ENCODE measurements at places on chromosomes 13 and 19.

DNA sequence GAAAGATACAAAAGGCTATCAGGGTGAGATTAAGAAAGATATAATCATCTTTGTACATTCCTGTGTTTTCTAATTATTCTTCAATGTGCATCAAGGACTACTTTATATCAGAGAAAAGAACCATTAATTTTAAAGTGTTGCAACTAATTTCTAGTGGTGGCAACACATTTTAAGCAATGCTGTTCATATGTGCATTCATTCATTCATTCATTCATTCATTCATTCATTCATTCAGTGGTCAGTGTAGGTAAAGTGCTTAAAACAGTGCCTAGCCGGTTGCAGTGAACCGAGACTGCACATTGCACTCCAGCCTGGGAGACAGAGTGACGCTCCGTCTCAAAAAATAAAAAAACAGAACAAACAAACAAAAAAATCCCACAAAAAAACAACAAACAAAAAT, 155.7 kb upstream of the ZNF536 start:
- H3K4me1 ChIP-seq: no peaks in the 10 kb centered on the region
- H3K27ac ChIP-seq: no peak overlapping the region
- no peak overlapping the region for H3K4me3 ChIP-seq
- H3K36me3 ChIP-seq: no peaks in the 10 kb centered on the region
- DNase-seq: no peak
- H3K27me3 ChIP-seq: peaks cover 70% of the 10 kb centered on the region

DNA sequence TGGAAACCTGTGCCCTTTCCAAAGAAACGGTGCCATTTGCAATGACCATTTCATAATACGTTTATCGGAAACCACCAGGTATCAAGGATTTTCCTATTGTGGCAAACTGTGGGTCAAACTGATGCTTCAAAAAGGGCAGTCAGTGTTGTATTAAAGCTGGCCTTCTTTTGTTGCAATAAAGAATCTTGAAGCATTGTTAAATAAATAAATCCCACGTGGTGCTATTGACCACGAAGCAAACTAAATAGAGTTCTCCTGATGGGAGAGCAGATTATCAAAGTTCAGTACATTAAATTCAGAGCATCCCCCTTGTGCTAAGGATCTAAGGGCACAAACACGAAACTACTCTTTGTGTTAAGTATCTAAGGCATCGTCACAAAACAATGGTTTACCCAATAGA, 545.9 kb upstream of the MIR17HG start:
- DNase-seq: no peak
- H3K27me3 ChIP-seq: no peaks in the 10 kb centered on the region
- no peak overlapping the region for H3K27ac ChIP-seq
- no peak overlapping the region for H3K4me3 ChIP-seq
- H3K4me1 ChIP-seq: no peaks in the 10 kb centered on the region
- no peaks in the 10 kb centered on the region for H3K36me3 ChIP-seq

GRCh38 chr13:98768522-98768921, 16.1 kb upstream of the SLC15A1 start:
- H3K27me3 ChIP-seq: peaks cover 48% of the 10 kb centered on the region
- H3K4me1 ChIP-seq: no peaks in the 10 kb centered on the region
- H3K4me3 ChIP-seq: no peak overlapping the region
- H3K36me3 ChIP-seq: no peaks in the 10 kb centered on the region

DNA sequence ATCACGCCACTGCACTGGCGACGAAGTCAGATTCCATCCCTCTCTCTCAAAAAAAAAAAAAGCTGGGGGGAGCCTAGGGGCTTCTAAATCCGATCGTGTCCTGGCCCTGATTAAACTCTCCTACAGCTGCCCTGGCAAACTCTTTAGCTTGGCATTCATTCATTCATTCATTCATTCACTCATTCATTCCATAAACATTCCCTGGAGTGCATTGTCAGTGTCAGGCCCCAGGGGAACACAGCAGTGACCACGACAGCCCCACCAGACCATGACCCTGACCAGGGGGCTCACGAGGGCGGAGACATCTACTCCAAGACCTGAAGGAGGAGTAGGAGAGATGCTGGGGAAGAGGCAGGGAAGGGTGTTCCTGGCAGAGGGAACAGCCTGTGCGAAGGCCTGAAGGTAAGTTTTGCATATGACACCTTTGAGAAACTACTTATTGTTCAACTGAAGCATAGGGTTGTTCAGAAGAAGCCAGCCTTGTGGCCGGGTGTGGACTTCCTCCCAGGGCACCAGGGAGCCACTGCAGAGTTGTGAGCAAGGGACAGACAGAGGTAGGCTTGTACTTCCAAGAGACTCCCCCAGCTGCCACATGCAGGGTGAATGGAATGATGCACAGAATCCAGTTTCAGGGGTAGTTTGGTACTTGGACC, 24.5 kb downstream of the CEACAM16 start:
- no peak overlapping the region for H3K27ac ChIP-seq
- H3K4me1 ChIP-seq: peaks cover 20% of the 10 kb centered on the region
- DNase-seq: no peak
- H3K4me3 ChIP-seq: no peak overlapping the region
- H3K27me3 ChIP-seq: peaks cover 15% of the 10 kb centered on the region

- H3K27ac ChIP-seq: peak overlapping the region; percentile 56
- no peak for DNase-seq
- H3K4me1 ChIP-seq: peaks cover 30% of the 10 kb centered on the region
- no peaks in the 10 kb centered on the region for H3K27me3 ChIP-seq
- H3K4me3 ChIP-seq: no peak overlapping the region
These were observed 9.7 kb downstream of the CCDC97 start for GRCh38 chr19:41319500-41320184.

DNA sequence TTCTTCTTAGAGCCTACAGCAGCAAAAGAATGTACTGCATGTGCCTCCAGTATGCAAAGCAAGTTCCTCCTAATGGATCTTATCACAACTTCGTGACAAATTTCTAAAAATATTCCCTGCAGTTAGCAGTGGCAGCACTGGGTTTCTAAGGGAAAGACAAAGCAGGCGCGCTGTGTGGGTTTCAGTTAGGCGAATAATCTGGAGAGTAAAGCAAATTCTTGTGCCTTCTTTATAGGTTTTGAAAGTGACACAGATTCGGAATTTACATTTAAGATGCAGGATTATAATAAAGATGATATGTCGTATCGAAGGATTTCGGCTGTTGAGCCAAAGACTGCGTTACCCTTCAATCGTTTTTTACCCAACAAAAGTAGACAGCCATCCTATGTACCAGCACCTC, 167.9 kb downstream of the LMO7 start:
- no peaks in the 10 kb centered on the region for H3K27me3 ChIP-seq
- H3K4me3 ChIP-seq: no peak overlapping the region
- H3K4me1 ChIP-seq: peaks cover 26% of the 10 kb centered on the region
- H3K27ac ChIP-seq: no peak overlapping the region

GRCh38 chr19:977058-977464, 7.1 kb upstream of the WDR18 start:
- H3K4me3 ChIP-seq: no peak overlapping the region
- no peaks in the 10 kb centered on the region for H3K27me3 ChIP-seq
- DNase-seq: no peak

DNA sequence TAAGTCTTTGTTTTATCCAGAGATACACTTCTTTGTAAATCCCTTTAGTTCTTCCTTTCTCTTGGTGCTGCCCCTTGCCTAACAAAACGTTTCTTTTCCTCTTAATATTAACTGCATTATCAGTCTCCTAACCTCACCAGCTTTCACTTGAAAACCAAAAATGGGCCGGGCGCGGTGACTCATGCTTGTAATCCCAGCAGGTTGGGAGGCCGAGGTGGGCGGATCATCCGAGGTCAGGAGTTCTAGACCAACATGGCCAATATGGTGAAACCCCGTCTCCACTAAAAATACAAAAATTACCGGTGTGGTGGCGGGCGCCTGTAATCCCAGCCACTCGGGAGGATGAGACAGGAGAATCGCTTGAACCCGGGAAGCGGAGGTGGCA, 329.8 kb upstream of the MIR17HG start:
- no peak for DNase-seq
- H3K36me3 ChIP-seq: no peaks in the 10 kb centered on the region
- no peak overlapping the region for H3K27ac ChIP-seq
- H3K4me3 ChIP-seq: no peak overlapping the region
- no peaks in the 10 kb centered on the region for H3K27me3 ChIP-seq

DNA sequence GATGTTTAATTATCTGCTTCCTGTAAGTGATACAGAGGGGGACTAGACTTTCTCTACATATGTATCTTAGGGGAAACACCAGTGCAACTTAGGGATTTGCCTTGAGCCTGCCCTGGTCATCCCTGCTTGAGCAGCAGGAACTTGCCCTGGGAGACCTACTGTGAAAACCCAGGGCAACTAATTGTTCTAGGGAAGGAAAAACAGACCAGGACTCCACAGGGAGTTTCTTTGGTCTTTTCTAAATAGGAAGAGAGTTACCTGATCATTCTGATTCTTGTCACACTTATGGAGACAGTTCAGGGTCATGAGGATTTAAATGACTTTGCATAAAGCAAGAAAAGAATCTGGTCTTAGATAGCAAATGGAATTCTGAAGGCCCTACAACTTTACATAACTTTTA, 89.1 kb downstream of the WASF3 start:
- no peak overlapping the region for H3K4me3 ChIP-seq
- H3K4me1 ChIP-seq: no peaks in the 10 kb centered on the region
- H3K27ac ChIP-seq: no peak overlapping the region
- no peak for DNase-seq

- peaks cover 2% of the 10 kb centered on the region for H3K36me3 ChIP-seq
- no peaks in the 10 kb centered on the region for H3K4me1 ChIP-seq
- H3K27me3 ChIP-seq: peaks cover 70% of the 10 kb centered on the region
- H3K4me3 ChIP-seq: no peak overlapping the region
These were observed 39.5 kb upstream of the CNMD start for GRCh38 chr13:52779103-52779502.

GRCh38 chr19:1000095-1000494, at the start of gene GRIN3B:
Gene GRIN3B (plus strand): TSS chr19:1000419. CDS start chr19:1000438, 19 bp downstream.
- DNase-seq: no peak
- H3K27me3 ChIP-seq: peaks cover 34% of the 10 kb centered on the region
- peaks cover 16% of the 10 kb centered on the region for H3K36me3 ChIP-seq
- peak within 1 kb of the TSS; percentile 60 for H3K4me3 ChIP-seq
- peak within 1 kb of the TSS; percentile 88 for H3K27ac ChIP-seq
- peaks cover 18% of the 10 kb centered on the region for H3K4me1 ChIP-seq

DNA sequence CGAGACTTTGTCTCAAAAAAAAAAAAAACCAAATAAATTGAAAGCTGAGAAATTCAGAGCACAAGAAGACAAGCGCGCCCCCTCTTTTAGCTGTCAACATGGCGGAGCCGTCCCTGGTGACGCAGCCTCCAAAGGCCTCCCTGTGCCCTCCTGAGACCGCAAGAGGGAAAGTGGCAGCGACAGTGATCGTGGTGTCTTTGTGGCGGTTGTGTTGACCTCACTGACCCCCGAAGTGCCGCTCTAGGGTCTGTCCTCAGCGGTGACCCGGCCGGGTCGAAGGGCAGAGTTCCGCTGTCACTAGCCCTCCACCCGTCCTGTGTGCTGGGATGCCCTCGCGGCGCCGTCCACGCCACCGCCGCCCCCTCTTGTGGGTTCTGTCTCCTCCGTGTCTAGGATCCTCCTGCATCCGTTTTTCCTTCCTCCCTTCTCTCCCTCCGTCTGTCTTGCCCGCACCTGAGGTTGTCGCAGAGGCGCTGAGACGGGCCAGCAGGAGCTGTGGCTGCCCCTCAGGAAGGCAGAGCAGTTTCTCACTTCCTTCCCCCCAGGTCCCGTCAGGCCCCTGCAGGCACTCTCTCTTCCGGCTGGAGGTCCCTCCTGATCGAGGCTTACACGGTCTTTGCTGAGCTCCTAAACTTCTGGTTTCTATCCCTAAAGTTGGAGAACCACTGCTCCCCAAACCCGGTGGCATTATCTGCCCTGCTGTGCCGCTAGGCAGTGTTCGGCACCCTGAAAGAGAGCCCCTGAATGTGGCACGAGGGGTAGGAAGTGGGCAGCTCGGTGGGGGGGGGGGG, 7.2 kb downstream of the UHRF1 start:
- peaks cover 29% of the 10 kb centered on the region for H3K36me3 ChIP-seq
- peak; percentile 40 for DNase-seq
- H3K4me1 ChIP-seq: peaks cover 31% of the 10 kb centered on the region
- H3K27ac ChIP-seq: peak overlapping the region; percentile 97
- peak overlapping the region; percentile 94 for H3K4me3 ChIP-seq

DNA sequence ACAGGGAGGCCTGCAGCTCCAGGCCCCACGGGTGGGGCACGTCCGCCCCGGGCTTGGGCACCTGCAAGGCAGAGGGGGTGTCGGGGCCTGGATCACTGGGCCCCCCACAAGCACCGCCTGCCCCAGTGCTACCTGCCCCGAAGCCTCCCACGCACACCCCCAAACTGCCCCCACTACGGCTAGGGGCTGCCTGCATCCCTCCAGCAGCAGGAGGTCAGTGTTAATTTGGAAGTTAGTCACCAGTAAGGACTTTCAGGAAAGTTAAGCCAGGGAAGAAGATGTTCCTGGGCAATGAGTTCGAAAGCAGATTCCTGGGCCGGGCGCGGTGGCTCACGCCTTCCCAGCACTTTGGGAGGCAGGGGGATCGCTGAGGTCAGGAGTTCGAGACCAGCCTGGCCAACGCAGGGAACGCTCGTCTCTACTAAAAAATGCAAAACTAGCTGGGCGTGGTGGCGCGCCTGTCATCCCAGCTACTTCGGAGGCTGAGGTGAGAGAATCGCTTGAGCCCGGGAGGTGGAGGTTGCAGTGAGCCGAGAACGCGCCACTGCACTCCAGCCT, 5.5 kb downstream of the PEAK3 start:
- peaks cover 24% of the 10 kb centered on the region for H3K4me1 ChIP-seq
- no peaks in the 10 kb centered on the region for H3K27me3 ChIP-seq
- H3K27ac ChIP-seq: peak overlapping the region; percentile 41
- H3K36me3 ChIP-seq: peaks cover 68% of the 10 kb centered on the region
- peak overlapping the region; percentile 43 for H3K4me3 ChIP-seq

DNA sequence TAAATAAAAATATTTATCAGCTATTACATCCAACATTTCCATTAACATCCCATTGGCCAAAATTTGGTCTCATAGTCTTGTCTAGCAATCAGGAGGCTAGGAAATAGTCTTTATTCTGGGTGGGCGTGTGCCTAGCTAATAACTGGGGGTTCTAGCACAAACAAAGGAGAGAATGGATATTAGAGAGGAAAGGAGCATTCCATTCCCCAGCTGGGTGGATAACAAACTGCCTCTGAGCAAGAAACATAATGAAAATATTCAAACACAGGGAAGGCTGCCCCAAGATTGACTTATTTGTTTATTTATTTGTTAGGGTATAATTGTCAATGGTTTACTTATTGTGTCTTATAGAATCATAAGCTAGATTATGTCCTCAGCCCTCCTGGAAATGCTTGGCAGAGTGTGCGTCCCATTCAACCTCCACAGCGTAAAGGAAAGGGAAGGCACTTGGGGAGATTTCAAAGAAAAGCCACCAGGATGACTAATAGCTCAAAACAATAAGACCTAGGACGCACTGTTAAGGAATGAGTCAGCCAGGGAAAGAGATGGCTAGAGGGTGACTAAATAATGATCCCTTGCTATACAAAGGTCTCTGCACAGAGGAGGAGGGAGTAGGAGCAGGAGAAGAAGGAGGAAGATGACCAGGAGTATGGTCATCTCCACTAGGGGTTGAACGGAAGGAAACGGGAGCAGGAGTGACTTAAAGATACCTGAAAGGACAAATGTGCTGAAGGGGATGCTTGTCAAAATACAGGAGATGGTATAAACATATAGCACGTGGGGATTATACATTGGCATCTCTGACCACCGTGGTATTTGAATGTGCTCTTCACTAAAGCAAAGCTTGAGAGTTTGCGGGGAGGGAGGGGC, 23.5 kb upstream of the USP12 start:
- DNase-seq: no peak
- H3K4me3 ChIP-seq: no peak overlapping the region
- no peaks in the 10 kb centered on the region for H3K36me3 ChIP-seq
- peaks cover 36% of the 10 kb centered on the region for H3K27me3 ChIP-seq
- no peak overlapping the region for H3K27ac ChIP-seq
- H3K4me1 ChIP-seq: no peaks in the 10 kb centered on the region
